ENCODE measurements at places on chromosomes 4 and X. TPM values are rescaled to one million over a fixed set of nuclear protein-coding genes. Genes with fewer than 3 reads are reported as not detected.

The GYPA gene
- total RNA-seq, result not detected

The PCSK1N gene
- total RNA-seq, result 3.1 TPM

The CENPVL1 gene
- not detected for total RNA-seq

The SAGE1 gene
- not detected for total RNA-seq

The IL2RG gene
- total RNA-seq, result 3.5 TPM

The SPP1 gene
- 14.8 TPM for total RNA-seq

The RIBC1 gene
- total RNA-seq, result 3.1 TPM

GRCh38 chrX:119654112-119654531 is 38.8 kb downstream of the SEPTIN6 start:
- H3K36me3 ChIP-seq, result no peaks in the 10 kb centered on the region
- no peak overlapping the region for H3K4me3 ChIP-seq
- peak overlapping the region; percentile 42 for H3K27ac ChIP-seq
- no peaks in the 10 kb centered on the region for H3K4me1 ChIP-seq

- no peak overlapping the region for H3K27ac ChIP-seq
- DNase-seq, result no peak
- no peak overlapping the region for H3K4me3 ChIP-seq
- no peaks in the 10 kb centered on the region for H3K36me3 ChIP-seq
These were observed 2.7 kb upstream of the UGT2B15 start for GRCh38 chr4:68673143-68673542.

DNA sequence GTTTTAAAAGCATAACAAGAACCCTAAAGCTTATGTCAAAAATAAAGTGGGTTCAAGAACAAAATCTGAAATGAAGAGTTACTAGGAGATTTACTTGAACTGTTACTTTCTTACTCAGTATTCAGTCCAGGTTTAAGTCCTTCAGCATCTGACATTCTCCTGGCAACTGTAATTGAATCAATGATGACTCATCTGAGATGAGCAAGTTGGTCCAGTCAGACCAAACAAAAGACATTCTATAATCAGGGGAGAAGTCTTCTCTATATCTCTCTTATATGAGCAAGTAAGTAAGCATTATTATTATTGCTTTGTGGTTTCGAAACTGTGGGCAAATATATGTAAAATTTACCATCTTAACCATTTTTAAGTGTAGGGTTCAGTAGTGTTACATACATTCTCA is 34.6 kb downstream of the MAP9 start:
- H3K4me3 ChIP-seq, result no peak overlapping the region
- no peak overlapping the region for H3K27ac ChIP-seq
- peaks cover 7% of the 10 kb centered on the region for H3K36me3 ChIP-seq
- DNase-seq, result no peak
- no peaks in the 10 kb centered on the region for H3K27me3 ChIP-seq
- H3K4me1 ChIP-seq, result no peaks in the 10 kb centered on the region

- DNase-seq, result no peak
- H3K27me3 ChIP-seq, result no peaks in the 10 kb centered on the region
- H3K27ac ChIP-seq, result no peak overlapping the region
- no peak overlapping the region for H3K4me3 ChIP-seq
- no peaks in the 10 kb centered on the region for H3K36me3 ChIP-seq
These were observed 61.8 kb downstream of the CPE start for GRCh38 chr4:165440415-165441158.

DNA sequence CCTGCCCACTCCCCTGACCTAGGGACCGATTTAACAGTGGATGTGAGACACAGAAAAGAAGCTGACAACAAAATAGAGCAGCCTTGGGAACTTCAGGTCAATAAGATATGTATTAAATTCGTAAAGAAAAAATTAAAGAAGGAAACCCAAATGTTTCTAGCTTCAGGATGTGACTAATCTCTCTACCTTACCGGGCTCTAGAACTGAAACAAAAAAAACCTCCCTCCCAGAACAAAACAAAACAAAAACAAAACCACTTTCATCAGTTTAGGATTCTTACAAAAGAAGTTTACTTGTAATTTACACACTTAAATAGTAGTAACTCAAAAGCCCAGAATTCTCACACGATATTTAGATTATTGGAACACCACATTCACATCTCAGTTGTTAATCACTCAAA is 185.8 kb upstream of the RPS6KA3 start:
- no peaks in the 10 kb centered on the region for H3K27me3 ChIP-seq
- no peak overlapping the region for H3K4me3 ChIP-seq
- no peak for DNase-seq

- H3K36me3 ChIP-seq, result no peaks in the 10 kb centered on the region
- H3K4me1 ChIP-seq, result no peaks in the 10 kb centered on the region
- no peak overlapping the region for H3K27ac ChIP-seq
- no peak overlapping the region for H3K4me3 ChIP-seq
- DNase-seq, result no peak
These were observed 304.4 kb downstream of the DHX15 start for GRCh38 chr4:24279911-24280375.

GRCh38 chr4:172830295-172830764 is 338.3 kb upstream of the GALNT7 start:
- no peaks in the 10 kb centered on the region for H3K27me3 ChIP-seq
- H3K4me3 ChIP-seq, result no peak overlapping the region
- no peak overlapping the region for H3K27ac ChIP-seq
- no peaks in the 10 kb centered on the region for H3K36me3 ChIP-seq
- DNase-seq, result no peak

DNA sequence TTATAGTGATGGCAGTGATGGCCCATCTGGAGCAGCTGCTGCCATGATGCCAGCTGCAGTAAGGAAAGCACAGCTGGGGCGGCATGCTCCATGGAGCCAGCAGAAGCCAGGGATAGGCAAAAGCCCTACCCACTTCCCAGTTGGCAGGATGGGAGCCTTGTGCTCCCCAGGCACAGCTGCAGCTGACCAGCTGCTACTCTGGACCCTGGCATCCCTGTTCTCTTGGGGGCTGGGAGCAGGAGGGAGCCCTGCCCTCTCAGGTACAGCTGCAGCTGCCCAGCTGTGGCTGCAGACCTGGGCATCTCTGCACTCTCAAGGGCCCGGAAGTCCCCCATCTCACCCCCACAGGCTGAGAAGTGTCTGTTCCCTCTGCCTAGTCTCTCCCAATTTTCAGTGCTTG is 531.9 kb downstream of the PCDH18 start:
- no peak for DNase-seq
- H3K4me1 ChIP-seq, result no peaks in the 10 kb centered on the region
- H3K27ac ChIP-seq, result no peak overlapping the region
- no peak overlapping the region for H3K4me3 ChIP-seq

- no peaks in the 10 kb centered on the region for H3K4me1 ChIP-seq
- H3K36me3 ChIP-seq, result no peaks in the 10 kb centered on the region
- H3K27me3 ChIP-seq, result no peaks in the 10 kb centered on the region
- no peak overlapping the region for H3K4me3 ChIP-seq
- DNase-seq, result no peak
These were observed 561.5 kb upstream of the PCDH10 start for GRCh38 chr4:132587626-132588025.

DNA sequence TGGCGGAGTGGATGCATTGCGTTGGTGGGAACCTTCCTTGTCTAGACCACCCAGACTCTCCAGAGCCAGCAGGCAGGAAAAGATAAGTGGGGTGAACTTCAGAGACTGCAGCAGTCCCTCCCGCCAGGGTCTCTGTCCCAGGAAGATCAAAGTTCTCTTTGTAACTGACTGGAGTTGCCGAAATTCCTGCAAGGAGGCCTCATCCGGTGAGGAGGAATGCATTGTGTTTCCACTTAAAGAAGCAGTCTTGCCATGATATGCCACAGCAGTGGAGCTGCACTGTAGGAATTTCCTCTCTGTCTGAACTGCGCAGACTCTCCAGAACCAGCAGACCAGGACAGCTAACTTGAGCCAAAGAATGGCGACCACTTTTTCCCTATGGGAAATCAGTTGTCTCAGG is 1190.4 kb downstream of the TECRL start:
- H3K4me3 ChIP-seq, result no peak overlapping the region
- H3K27ac ChIP-seq, result no peak overlapping the region
- H3K36me3 ChIP-seq, result no peaks in the 10 kb centered on the region
